ENCODE measurements at places on chromosomes 3 and 15.

GRCh38 chr15:66774001-66774814 is 72.2 kb downstream of the SMAD6 start:
- DNase-seq = peak; percentile 27

DNA sequence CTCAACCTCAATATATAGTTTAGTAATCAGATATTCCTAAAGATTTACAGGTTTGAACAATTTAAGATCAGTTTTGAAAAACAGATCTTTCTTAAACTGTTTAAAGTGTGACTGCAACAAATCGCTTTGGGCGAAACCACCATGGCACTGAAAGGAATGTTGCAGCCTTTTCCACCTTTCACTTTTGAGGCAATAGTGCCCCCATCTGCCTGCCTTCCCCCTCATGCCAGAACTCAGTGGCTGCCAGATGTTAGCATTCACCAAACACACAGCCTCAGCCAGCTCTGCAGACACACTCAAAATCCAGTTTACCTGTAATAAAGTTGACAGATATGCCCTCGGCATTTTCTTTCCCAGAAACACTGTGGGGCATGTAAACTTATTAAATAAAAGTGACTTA is 3.3 kb downstream of the LYSMD4 start:
- no peak for DNase-seq

GRCh38 chr3:39639344-39640236 is 169.8 kb upstream of the MYRIP start:
- DNase-seq = no peak

DNA sequence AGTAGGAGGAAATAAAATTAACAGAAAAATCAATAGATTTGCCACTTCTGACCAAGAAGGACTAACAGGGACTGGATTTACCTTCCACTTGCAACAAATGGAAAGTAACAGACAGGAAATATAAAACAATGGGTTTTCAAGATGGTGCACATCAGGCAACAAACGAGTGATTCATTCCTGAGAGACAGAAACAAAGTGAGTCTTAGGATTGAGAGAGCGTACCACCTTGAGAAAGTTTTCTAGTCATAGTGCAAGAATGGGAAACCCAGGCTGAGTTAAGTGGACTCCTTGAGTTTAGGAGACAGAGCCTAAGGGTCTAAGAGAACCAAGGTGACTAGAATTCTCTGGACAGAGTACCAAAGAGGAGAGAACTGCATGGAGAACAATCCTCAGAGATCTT is 101.7 kb downstream of the PPP2R3A start:
- no peak for DNase-seq

DNA sequence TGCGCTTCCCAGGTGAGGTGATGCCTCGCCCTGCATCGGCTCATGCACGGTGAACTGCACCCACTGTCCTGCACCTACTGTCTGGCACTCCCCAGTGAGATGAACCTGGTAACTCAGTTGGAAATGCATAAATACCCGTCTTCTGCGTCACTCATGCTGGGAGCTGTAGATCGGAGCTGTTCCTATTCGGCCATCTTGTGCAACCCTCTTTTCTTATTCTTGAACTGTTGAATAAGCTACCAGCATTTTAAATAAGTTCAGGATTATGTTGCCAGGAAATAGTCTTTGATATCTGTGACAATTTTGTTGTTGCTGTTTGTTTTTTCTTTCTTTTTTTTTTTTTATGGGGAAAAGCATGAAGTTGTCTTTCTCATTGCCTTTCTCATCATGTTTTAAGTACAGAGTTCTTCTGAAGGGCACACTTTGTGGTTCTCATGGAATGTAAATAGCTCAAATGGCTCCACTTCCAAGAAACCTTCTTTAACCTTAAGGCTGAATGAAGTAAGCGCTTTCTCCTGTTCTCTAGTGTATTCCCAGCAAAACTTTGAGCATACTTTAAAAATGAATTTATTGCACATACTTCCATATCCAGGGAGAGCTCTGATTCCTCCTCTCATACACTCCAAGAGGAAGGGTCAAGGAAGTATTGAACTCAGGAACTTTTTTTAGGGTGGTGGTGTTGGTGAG is 468.0 kb upstream of the TBL1XR1 start:
- no peak for DNase-seq

DNA sequence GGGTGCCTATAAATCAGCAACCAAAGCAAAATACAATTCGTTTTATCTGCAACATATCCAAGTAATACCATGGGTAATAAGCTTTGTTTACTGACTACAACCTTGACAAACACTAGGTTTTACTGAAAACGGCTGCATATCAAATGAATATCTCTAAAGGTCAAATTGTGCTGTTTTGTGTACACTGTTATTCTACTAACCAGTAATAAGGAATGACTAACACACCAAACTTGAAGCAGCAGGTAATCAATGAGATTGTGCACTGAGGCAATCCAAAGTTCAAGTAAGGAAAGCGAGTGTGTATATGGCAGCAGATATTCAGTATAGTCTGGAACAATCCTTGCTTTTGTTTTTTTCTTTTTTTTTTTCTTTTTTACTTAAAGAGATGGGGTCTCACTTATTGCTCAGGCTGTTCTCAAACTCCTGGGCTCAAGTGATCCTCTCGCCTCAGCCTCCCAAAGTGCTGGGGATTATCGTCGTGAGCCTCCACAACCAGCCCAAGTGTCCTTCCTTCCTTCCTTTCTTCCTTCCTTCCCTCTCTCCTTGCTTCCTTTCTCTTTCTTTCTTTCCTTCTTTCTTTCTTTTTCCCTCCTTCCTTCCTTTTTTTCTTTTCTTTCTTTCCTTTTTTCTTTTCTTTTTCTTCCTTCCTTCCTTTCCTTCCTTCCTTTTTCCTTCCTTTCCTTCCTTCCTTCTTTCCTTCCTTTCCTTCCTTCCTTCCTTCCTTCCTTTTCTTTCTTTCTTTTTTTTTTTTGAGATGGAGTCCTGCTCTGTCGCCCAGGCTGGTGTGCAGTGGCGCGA is 34.9 kb downstream of the AP3S2 start:
- DNase-seq = no peak

DNA sequence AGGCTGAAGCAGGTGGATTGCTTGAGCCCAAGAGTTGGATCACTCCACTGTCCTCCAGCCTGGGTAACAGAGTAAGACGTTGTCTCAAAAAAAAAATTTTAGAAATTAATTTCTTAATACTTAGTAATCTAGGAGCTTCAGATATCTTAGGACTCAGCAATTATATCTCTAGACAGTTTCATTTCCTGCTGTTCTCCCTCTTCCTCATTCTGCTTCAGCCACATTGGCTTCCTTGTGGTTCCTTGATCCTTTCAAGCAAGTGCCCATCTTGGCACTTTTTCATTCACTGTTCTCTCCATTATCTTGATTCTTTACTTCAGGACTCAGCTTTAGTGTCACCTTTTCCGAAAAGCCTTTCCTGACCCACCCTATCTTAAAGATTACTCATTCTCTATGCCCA is 22.5 kb downstream of the TMEM202 start:
- DNase-seq = no peak

DNA sequence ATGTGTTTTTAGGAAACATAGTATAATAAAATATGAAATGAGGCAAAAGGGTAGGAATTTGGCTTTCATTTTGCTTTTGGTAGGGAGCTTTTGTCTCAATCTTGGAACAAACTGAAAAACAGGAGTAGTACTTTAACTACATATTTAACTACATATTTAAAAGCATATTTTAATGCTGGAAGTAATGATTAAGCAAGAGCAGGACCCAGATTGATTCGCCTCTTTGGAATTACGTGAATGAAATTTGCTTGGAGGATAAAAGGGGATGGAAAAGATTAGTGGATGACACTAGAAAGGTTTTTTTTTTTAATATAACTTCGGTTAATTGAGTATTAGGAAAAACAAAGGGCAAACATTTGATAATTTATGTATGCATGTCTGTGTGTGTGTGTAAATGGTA is 11.2 kb upstream of the TMEM212 start:
- no peak for DNase-seq

DNA sequence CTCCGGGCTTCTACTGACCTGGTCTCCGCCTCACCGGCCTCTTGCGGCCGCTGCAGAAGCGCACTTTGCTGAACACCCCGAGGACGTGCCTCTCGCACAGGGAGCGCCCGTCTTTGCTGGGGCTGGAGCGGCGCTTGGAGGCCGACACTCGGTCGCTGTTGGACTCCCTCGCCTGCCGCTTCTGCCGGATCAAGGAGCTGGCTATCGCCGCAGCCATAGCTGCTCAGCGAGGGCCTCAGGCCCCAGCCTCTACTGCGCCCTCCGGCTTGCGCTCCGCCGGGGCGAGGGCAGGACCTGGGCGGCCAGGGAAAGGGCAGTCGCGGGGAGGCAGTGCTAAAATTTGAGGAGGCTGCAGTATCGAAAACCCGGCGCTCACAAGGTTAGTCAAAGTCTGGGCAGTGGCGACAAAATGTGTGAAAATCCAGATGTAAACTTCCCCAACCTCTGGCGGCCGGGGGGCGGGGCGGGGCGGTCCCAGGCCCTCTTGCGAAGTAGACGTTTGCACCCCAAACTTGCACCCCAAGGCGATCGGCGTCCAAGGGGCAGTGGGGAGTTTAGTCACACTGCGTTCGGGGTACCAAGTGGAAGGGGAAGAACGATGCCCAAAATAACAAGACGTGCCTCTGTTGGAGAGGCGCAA is 319.2 kb downstream of the FGF12 start:
- DNase-seq = no peak

GRCh38 chr3:156474560-156475389 is 80.1 kb downstream of the SSR3 start:
- DNase-seq = no peak

GRCh38 chr3:197027151-197027895 is 2.3 kb downstream of the MELTF start:
- DNase-seq = no peak

DNA sequence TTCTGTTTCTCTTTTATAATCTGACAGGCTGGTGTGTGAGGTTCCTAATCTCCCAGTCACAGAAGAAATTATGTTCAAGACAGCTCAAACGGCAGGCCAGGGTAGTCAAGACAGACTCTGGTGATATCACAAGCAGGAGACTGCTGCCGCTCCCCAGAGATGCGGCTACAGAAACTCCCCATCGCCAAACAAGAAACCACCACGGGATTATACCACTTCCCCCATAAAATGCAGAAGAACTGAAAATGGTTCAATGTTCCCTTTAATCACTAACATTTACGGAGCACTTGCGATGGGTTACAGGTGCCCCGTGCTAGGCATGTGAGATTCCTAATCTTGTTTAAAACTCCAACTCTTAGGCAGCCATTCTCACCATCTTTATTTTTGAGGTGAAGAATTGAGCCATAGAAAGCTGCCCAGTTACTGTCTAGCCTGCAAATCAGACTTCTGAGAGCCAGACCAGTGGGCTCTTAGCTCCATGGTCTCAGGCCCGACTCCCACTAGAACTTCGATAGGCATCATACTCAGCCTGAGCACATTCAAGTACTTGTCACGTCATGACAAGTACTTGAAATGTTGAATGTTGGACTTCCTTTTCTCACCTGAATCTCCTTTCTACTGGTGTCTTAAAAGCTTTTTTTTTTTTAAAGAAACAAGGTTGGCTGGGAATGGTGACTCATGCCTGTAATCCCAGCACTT is 58.4 kb downstream of the TBC1D2B start:
- DNase-seq = no peak

GRCh38 chr3:7813365-7813764 is 688.3 kb upstream of the LMCD1 start:
- no peak for DNase-seq

DNA sequence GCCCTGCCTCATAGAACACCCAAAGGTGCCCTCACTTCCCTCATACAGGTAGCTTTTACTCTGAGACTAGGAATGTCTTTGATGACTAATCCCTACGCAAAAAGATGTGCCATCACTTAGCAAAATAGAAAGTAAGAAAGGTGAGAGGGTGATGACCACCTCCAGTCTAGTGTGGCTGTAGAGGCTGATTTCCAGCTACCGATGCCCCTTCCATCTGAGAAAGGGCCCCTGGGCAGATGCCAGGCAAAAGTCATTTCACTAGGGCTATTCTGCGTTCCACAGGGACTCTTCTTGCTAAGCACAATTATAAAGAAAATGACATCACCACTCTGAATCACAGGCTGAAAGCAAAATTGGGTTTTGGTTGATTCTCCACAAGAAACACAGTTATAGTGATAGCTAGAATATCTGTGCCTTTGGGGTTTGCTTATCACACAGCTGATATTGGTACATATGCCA is 77.4 kb downstream of the RBPMS2 start:
- DNase-seq = peak; percentile 41

- no peak for DNase-seq
Observed at GRCh38 chr3:129068291-129068886, 7.8 kb downstream of the GP9 start.

DNA sequence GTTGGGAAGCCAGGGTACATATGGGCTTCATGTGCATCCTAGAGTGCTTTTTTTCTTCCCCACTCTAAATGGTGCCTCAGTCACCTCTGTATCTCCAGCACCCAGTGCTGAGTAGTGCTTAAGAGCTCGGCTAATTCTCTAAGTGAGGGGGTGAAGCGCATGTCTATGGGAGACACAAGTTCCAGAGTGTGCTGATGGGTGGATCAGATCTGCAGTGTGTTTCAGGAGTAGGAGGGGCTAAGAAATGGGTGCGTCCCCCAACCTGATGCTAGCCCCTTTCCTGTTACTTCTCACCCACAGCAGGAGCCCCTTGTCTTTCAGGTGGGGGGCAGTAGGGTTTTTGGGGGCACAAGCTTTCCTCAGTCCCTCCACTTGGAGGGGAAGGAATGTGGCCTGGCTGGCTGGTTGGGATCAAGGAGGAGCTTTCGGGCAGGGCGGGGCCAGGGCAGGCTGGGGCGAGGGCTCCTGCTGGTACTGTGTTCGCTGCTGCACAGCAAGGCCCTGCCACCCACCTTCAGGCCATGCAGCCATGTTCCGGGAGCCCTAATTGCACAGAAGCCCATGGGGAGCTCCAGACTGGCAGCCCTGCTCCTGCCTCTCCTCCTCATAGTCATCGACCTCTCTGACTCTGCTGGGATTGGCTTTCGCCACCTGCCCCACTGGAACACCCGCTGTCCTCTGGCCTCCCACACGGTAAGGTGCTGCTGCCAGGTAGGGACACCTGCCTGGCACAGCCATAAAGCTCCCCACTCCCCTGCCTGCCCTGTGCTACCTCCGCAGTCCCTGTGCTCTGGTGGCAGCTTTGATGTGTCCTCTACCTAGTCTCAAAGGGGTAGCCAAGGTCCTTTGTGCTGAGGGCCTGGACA is at the start of gene IL17RE:
Gene IL17RE, plus strand, starts transcription at position 477 of the 866 bp plus-strand sequence. Its CDS starts 85 bp downstream, at position 562.
- DNase-seq = no peak

- no peak for DNase-seq
Observed at GRCh38 chr15:100779331-100780207, 100.1 kb upstream of the ALDH1A3 start.

DNA sequence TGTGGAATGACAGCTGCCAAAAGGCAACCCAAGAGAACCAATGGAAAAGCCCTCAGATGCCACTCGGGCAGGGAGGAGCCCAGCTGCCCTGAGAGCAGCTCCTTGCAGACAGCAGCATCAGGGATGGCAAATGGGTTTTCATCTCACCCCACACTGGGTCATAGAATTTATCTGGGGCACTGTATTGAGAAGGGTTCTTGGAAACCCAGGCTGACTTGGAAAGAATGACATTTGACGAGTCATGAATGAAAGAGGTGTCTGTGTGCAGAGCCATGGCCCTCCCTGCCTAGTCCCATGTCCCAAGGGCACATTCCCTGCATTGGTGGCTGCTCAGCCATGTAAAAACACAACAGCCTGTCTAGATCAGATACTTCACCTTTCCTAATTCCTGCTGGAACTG is 157.9 kb upstream of the BHLHE40 start:
- no peak for DNase-seq

- DNase-seq = no peak
Observed at GRCh38 chr15:47644722-47645121, 72.6 kb upstream of the SEMA6D start.

GRCh38 chr3:127256733-127257271 is 31.0 kb downstream of the PRR20G start:
- no peak for DNase-seq
